ENCODE measurements at places on chromosomes 4 and X.

GRCh38 chrX:71532078-71532752, 689 bp upstream of the OGT start:
- DNase-seq = peak; percentile 60

DNA sequence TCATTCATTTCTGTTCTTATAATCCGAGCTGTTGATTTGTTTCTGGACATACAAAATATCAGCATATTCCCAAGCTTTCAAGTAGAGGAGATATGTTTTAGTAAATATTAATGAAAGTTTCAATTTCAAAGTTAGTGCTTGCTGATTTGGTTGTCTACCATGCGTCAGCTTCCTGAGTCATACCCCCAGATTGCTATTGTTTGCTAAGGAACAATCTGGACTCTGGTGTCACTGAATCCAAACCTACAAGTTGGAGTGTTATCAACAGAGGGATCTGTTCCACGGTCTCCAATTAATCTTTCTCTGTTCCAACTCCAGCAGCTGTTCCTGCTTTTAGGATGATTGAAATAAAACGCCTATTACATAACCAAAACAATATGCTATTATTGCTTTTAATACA, 96.1 kb upstream of the FAM9A start:
- no peak for DNase-seq

GRCh38 chr4:150581641-150582051, 305 bp upstream of the MAB21L2 start:
- no peak for DNase-seq

DNA sequence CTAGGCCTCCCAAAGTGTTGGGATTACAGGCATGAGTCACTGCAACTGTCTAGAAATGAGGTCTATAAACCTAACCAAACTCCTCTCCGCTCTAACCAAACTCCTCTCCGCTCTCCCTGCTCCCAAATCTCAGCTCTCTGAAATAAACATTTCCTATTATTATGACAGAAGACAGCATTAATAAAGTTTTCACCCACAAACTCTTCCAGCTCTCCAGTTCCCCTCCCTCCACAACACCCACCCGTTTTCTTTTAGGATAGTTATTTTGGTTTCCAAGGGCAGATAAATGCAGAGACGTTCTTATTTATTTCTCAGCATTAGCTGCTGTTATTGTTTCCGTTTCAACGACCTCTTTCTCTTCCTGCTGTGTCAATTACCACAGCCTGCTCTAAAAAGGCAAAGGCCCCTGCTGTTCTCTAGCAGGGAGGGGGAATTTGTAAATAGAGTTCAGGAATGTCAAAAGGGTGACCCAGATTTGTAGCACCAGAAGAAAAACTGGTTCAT, 13.3 kb upstream of the SCD5 start:
- no peak for DNase-seq

Measured in activated naive CD4-positive, alpha-beta T cell treated with Interleukin-2 at 50 U/mL for 16 hours (primary cell).